Transverse colon (tissue), 4 donors: ENCODE measurements at places on chromosomes 11 and 22. TPM values are rescaled to one million over a fixed set of nuclear protein-coding genes. Genes with fewer than 3 reads are reported as not detected.

APOBEC3C gene
- 8.2 TPM for total RNA-seq

VPS26B gene
- 42.6 TPM for total RNA-seq

MMP8 gene
- not detected for total RNA-seq

LAYN gene
- total RNA-seq, result 8.6 TPM

ZNRF3 gene
- total RNA-seq, result 4.5 TPM

TP53AIP1 gene
- total RNA-seq, result not detected

SMC1B gene
- not detected for total RNA-seq

CCDC157 gene
- total RNA-seq, result 5.2 TPM

SNX15 gene
- total RNA-seq, result 1.9 TPM

LRRC56 gene
- 2.3 TPM for total RNA-seq

MRGPRF gene
- total RNA-seq, result 22.5 TPM

DNA sequence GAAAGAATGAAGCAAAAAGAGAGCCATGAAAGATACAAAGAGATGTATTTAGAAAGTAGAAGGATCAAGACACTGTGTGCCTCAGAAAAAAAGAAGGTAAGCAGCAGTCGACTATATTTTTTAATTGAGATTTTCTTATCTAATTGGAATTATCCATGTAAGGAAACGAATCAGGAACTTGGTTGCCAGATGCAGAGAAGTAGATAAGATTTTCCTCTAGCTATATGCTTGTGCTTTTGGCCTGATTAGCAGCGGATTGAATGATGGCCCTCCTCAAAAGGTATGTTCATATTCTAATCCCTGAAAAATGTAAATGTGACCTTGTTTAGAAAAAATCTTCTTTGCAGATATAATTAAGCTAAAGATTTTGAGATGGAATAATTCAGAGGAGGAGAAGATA, 43.9 kb upstream of the CARD18 start:
- DNase-seq, result no peak

DNA sequence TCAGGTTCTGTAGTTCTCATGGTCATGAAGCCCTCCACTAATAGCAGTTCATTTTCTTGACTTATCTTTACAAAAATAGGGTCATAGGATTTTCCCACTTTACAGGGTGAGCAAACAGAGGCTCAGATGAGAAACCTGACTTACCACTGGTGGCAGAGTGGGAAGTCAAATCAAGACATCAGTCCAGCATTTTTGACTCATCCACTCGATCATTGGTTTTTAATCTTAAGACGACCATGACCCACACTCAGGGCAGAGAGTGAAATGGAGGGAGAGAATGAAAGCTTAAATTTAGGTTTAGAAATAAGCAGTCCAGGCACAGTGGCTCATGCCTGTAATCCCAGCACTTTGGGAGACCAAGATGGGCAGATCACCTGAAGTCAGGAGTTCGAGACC, 42.1 kb downstream of the RTL6 start:
- no peak for DNase-seq

GRCh38 chr22:45805413-45805812, 133.8 kb downstream of the ATXN10 start:
- DNase-seq, result no peak

- DNase-seq, result no peak
Observed at GRCh38 chr11:85886089-85887056, 31.2 kb downstream of the CCDC83 start.

DNA sequence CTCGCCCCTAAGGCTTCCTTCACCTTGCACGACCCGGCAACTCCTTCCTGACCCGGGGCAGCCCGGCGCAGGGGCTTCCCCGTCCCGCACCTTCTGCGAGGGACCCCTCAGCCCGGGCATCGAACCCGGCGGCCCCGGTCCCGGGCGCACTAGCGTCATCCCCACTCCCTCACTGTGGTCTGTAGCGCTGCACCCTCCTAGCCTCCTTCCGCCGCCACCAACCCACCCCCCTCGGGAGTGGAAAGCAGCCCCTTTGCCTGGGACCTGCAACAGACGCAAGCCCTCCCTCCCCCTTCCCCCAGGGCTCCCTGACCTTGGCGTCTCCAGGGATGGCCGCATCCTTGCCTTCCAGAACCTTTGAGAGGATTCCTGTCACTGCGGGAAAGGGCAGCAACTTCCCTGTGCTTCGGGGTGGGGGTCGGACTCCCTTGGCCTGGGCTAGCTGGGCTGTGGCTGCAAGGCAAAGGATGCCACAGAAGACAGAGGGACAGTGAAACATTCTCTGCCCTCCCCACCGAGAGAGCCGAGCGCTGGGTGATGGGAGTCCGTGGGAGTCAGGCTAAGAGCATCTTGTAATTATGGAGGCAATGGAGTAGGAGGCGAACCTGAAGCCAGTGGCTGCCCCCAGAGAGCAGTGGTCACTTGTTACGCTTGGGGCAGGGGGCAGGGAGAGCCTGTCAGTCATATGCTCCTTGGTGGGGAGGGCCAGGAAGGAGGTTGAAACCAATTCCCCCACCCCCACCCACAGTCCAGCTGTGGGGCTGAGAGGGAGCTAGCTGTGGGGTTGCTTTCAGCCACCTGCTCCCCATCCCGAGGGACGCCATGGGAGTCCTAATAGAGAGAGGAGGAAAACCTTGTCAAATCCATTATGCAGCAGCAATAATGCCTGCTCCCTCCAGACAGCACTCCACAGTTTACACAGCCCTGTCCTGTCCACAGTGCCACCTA, 920 bp downstream of the TMEM132A start:
- no peak for DNase-seq

GRCh38 chr11:36265793-36266628, 23.2 kb downstream of the COMMD9 start:
- peak; percentile 46 for DNase-seq

- DNase-seq, result peak; percentile 46
Observed at GRCh38 chr11:111540114-111540936, at the start of gene LAYN. TSS of gene LAYN (plus strand) at chr11:111540720. CDS start at chr11:111540844, 124 bp downstream.

GRCh38 chr11:77448269-77448668, 25.6 kb downstream of the PAK1 start:
- no peak for DNase-seq

DNA sequence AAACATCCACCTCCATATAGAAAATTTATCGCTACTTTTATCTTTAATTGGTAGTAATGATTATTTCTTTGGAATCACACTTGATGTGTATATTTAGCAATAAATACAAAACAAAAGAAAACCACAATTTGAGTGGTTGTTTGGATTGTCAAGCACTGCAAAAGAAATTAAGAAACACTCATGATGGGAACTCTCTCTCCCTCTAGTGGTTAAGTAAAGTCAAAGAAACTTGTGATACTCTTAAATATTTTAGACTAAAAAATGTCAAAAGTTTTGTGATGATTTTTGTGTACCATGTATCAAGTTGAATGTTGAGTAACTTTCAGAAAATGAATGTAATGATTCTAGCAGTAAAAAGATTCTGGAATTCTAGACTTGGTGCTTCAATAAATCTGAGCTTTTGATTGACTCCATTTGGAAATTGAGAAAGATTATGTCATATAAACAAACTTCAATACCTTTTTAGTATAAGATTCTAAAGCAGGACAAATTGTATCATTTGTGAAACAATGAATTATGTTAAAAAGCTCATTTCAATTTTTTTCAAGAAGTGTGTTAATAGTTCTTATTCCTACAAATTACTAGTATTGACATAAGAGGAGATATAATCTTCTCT, 20.8 kb downstream of the MUC15 start:
- DNase-seq, result no peak

DNA sequence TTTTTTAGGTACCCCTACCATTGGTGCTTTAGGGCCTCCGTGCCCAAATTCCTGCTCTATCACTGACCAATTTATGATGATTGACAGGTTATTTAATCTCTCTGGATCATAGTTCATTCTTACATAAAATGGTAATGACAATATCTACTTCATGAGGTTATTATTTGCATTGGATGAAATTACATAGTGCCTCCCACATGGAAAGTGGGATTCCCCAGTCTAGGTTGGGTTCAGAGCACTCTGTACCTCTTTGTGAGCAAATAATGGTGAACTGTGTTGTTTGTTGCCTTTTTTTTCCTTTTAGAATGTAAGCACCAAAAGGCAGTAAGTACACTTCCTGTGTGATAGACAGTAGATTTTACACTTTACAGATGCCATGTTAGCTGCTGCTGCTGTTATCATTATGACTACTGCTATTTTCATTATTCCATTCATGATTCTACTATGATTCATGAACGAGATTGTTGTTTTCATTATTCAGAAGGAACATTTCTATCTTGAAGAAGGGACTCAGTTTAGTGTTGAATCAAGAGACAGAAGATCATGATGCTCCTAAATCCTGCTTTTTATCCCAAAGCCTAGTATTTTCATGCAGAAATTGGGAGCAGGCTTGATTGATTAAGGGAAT, 100.8 kb downstream of the ALX4 start:
- DNase-seq, result no peak

GRCh38 chr11:57626895-57627294, 22.8 kb downstream of the YPEL4 start:
- no peak for DNase-seq

DNA sequence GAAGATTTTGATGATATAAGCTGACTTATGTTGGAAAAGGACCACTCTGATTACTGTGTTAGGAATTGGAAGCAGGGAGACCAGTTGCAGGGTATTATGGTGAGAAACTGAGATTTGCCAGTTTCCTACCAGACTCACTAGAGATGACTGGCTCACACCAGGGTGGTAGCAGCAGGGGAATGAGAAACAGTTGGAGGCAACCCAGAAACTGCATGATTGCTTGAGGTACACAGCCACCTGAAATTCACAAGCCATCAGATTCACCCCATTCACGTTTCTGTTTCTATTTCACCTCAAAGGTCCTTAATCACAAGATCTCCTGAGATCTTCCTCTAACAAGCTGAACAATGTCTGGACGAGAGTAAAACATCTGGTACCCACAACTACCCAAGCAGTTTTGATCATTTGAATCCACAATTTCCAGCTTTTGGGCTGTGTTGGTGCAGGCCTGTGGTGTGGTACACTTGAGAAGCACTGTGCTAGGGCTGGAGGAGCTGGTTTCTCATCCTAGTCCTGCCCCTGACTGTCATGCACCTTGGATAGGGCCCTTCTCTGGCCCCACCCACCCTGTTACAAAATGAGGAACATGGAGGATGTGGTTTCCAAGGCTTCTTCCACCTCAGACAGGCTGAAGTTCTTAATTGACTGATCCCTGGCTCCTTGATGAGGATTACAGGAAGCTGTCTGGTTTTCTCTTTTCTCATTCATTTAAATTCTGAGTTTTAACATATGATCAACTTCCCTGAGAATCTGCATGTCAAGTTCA, 233.4 kb downstream of the INSC start:
- no peak for DNase-seq

- peak; percentile 19 for DNase-seq
Observed at GRCh38 chr11:75468534-75469340, 35.7 kb upstream of the KLHL35 start.

GRCh38 chr22:28279888-28280287, 360.8 kb upstream of the PITPNB start:
- DNase-seq, result no peak

DNA sequence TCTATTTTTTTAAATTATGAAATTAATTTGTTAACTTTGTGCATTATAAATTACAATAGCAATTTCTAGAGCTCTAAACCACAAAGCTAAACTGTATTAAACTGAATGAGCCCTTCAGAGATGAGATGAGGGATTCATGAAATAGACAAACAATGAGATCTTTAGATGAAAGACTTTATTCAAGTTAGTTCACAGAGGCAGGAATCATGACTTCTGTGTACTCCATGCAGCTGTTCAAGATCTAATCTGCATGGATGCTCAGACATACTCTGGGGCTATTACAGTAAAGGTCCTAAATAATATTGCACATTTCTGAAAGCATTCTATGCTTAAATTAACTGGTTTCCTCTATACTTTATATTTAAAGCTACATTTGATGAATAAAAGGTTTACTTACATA, 122.7 kb downstream of the FCHSD2 start:
- no peak for DNase-seq

DNA sequence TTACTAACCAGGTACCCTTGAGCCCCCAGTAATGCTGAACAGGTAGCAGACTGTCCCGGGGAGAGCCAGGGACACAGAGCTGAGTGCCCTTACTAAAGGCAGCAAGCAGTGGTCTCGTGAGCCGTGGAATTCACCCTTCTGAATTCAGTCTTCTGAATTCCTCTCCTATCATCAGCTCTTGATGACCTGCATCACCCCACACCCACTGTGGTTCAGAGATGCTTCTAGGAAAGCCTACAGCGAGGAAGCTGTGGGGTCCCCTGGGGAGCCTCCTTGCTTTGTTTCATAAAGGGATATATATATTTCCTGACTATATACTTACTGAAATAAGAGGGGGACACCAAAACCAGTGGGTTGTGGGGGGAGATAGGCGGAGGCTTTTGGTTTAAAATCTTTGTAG, 2.6 kb downstream of the SPATA19 start:
- no peak for DNase-seq

DNA sequence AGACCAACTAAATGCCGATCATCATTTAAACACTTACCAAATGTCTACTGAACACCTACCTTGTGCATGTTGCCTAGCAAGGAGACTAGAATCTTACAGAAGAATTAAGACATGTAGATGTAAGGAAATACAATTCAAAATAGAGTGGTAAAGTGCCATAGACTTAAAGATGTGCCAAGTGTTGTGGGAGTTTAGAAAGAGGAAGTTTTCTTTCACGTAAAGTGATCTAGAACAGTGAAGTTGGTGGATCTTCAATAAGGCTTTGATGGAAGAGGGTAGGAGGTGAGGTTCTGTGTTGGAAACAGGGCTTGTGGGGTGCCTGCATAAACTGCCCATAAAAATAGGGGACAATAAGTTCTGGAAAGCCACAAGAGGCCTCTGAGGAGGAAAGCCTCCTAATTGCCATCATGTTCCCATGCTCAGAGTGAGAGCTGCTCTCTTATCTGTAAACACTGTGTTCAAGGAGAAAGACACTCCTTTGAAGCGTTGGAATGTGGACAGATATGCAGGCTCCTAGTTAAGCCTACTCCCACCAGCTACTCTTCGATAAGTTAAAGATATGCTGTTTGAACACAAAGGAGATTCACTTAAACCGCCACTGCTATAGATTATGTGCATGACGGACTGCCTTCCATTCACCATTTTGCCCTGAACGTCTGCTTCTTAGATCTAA, 66.7 kb downstream of the HSD17B12 start:
- no peak for DNase-seq

DNA sequence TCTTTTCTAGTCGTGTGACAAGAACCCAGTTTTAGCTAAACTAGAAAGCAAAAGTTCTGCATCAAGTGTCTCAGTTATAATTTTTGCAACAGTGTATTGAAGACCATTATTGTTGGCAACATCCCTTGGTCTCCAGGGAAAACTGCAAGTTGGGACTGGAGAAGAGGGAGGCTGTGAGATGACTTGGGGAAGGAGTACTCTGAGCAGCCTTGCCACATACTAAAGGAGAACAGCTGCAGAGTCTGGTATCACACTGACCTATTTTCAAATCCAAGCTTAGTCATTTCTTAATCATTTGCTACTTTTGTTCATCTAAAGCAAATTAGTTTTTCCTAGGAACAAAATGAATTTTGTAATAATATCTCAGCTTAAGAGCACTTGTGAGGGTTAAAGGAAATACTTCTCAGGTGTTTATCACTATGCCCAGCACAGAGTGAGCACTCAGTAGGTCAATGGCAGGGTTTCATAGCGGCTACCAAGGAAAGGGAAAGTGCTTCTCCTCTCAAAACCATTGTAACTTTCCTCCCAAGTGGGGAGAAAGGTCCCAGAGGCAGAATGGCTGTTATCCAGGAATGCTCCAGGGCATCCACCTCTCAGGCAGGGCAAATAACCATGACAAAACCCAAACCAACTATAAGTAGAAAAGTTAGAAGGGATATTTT, 247.1 kb downstream of the C11orf87 start:
- no peak for DNase-seq
